ENCODE measurements at places on chromosomes 11 and 22.
A peak's percentile ranks its signal among the peaks of the same experiment; 100 is the strongest.

DNA sequence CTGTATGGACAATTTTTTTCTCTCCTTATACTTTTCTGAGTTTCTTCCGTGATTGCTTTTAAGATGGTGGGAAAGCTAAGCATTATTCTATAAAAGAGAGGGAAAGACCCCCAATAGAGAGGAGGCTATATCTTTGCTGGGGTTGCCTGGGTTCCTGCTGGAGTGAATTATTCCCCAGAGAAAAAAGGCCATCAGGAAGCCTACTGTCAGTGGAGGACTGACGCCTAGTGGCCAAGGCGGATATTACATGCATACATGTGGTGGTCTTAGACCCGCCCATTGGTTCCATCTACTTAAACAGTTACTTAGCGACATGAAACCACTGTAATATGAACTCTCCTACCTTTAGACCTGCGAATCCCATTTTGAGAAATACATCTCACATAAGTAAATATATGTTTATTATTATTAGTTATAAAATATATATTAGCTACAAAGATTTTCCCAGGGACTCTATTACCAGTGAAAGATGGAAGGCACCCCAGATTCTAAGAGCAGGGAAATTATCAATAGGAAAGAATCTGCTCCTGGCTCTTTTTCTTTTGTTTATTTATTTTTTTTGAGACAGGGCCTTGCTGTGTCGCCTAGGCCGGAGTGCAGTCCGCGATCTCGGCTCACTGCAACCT is 15.7 kb upstream of the PGA3 start:
- peak; percentile 89 for DNase-seq

- DNase-seq, result no peak
Measured at GRCh38 chr11:119438599-119438998, 15.6 kb upstream of the THY1 start.

DNA sequence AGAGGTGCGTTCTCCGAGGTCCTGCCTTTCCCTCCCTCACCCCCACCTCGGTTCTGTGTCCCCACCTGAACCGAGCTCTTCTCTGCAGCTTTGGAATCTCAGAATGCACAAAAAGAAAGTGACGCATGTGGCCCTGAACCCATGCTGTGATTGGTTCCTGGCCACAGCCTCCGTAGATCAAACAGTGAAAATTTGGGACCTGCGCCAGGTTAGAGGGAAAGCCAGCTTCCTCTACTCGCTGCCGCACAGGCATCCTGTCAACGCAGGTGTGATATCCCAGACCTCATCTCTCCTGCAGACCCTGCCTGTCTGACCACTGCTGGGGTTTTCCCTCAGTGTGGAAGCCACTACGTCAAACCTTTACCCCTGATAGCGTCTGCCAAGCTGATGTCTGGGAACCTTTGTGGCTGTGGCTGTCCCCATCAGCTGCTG is 13.9 kb downstream of the ACP2 start:
- DNase-seq, result peak; percentile 72

- DNase-seq, result no peak
Measured at GRCh38 chr11:17036666-17037658, 22.7 kb upstream of the PLEKHA7 start.

Measured in astrocyte of the hippocampus (primary cell).